Umbilical cord (tissue), 2 donors: ENCODE measurements at places on chromosomes 1 and 21.
A peak's percentile ranks its signal among the peaks of the same experiment; 100 is the strongest.

DNA sequence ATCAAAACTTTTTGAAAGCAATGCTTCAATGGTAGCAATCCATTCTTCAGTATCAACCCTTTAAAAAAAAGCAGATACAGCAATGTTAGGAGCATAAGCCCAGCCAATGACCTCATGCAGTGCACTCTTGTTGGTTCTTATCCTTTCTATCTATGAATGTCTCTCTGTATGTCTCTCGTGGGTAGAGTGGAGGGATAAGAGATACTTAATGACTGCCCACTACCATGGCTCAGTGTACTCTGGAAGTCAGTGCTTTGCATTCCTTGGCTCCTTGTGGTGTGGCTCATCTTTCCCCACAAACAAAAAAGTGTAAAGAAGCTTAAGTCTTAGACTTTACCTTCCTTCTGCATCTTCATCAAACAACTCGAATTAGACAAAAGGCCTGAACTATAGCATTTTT is 50.3 kb downstream of the PCSK9 start:
- no peak for DNase-seq

GRCh38 chr1:26820784-26821269 is 5.7 kb upstream of the ZDHHC18 start:
- peak; percentile 15 for DNase-seq

DNA sequence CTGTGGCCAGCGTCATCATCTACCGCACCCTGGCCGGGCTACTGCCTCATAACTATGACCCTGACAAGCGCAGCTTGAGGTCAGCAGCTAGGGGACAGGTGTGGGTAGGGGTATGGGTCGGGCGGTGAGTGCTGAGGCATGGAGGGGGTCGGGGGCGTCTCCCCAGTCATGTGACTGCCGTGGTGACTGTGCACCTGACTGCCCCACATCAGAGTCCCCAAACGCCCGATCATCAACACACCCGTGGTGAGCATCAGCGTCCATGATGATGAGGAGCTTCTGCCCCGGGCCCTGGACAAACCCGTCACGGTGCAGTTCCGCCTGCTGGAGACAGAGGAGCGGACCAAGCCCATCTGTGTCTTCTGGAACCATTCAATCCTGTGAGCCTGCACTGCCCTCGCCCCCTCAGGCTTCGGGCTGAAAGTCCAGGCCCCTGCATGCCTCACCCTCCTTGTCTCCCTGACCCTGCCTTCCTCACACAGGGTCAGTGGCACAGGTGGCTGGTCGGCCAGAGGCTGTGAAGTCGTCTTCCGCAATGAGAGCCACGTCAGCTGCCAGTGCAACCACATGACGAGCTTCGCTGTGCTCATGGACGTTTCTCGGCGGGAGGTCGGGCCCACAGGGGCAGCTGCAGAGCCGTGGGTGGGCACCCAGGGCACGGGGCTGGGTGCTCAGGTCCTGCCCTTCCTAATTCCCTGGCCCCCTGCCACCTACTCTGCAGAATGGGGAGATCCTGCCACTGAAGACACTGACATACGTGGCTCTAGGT is 13.5 kb downstream of the PSRC1 start:
- no peak for DNase-seq

GRCh38 chr1:200980873-200981272 is 42.6 kb downstream of the KIF21B start:
- DNase-seq = no peak

DNA sequence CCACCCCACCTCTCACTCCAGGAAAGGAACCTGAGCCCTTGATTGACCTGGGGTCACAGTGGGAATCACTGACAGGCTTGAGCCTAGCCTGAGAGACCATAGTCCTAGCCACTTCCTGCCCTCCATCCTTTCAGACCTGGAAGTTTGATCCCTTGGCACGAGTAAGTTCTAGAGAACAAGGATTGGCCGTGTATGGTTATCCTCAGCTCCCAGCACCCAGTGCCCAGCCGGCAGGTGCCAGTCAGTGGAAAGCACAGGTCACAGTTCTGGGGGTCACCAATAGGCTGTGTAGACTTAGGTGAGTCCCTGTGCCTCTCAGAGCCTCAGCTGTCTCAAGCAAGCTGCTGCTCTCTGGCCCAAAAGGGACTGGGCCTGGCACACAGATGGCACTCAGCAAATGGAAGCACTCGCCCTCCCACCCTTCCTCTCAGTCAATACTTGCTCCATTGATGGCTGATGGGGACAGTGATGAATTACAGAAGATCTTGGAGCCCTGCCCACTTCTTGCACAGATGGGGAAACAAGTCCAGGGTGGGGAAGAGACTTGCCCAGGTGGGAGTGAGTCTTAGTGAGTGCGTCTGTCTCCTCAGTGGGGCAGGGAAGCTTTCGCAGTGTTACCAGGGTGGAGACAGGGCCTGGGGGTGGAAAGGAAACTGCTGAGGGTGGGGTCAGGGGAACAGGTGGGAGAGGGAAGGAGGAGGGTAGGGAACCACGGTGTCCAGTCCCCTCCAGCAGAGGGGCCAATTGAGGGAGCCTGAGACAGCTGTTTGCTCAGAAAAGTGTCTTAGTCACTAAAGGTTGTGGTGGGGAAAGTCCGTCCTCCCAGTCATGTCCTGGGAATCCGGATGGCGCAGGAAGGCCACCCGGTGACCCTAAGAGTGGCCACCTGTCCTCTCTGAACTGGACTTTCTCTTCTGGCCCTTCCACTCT is 2.6 kb upstream of the KCNQ4 start:
- DNase-seq = no peak
